ENCODE measurements at places on chromosomes 16 and 17. TPM values are rescaled to one million over a fixed set of nuclear protein-coding genes. Genes with fewer than 3 reads are reported as not detected.
A peak's percentile ranks its signal among the peaks of the same experiment; 100 is the strongest.

- H3K36me3 ChIP-seq: peaks cover 44% of the 10 kb centered on the region
- peak within 1 kb of the TSS; percentile 99 for H3K27ac ChIP-seq
- DNase-seq: peak; percentile 85
- H3K4me3 ChIP-seq: peak within 1 kb of the TSS; percentile 90
- H3K27me3 ChIP-seq: no peaks in the 10 kb centered on the region
Observed at GRCh38 chr16:1771188-1771863, at the start of gene NME3. Gene NME3 (minus strand): TSS chr16:1771543. CDS start chr16:1771534, 9 bp downstream.

DNA sequence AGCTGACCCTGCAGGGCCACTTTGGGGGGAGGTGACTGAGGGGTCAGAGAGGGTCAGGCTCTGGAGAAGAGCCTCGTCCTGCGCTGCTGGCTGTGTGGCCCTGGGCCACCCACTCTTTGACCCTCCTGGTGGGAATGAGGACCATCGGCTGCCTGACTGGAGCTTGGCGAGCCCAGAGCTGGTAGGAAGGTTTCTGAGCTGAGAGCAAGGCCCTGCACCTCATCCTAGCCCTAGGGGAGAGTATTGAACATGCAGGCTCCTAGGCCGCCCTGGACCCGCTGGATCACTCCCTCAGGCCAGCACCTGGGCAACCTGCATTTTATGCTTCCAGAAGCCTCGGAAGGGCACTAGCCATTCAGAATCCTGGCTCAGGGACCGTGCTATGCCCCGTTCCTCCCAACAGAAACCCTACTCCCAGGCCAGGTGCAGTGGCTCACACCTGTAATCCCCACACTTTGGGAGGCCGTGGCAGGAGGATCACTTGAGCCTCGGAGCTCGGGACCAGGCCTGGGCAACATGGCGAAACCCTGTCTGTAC is 14.5 kb downstream of the MAP2K3 start:
- H3K4me1 ChIP-seq: peaks cover 27% of the 10 kb centered on the region
- DNase-seq: no peak
- H3K27ac ChIP-seq: no peak overlapping the region
- peaks cover 43% of the 10 kb centered on the region for H3K36me3 ChIP-seq
- H3K27me3 ChIP-seq: no peaks in the 10 kb centered on the region
- no peak overlapping the region for H3K4me3 ChIP-seq

DNA sequence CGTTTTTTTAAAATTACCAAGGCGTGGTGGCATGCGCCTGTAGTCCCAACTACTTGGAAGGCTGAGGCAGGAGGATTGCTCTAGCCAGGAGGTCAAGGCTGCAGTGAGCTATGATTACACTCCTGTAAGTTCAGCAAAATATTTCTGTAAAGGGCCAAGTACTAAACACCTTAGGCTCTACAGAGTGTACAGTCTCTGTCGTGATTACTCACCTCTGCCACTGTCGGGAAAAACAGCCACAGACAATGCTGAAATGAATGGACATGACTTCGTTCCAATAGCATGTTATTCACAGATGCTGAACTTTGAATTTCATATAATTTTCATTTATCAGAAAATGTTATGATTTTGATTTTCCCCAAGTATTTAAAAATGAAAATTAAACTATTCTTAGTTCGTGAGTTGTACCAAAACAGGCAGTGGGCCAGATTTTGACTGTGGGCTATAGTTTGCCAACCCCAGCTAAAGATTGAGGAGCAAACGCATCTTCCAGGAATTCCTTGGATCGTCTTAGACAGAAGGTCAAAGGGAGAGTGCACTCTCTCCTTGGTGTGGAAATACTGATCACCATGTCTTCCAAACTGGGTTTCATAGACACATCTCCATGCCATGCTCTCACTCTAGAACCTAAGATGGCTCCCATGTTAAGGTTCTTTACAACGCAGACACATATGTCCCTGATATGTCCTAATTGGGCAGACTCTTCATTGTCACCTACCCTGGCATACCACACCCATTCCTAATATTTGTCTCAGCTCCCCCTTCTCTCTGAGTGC is 89.5 kb downstream of the MARF1 start:
- no peak overlapping the region for H3K27ac ChIP-seq
- no peaks in the 10 kb centered on the region for H3K36me3 ChIP-seq
- no peak overlapping the region for H3K4me3 ChIP-seq
- no peaks in the 10 kb centered on the region for H3K27me3 ChIP-seq
- H3K4me1 ChIP-seq: no peaks in the 10 kb centered on the region

GRCh38 chr16:64470916-64471315 is 650.9 kb downstream of the CDH11 start:
- no peak overlapping the region for H3K27ac ChIP-seq
- no peaks in the 10 kb centered on the region for H3K36me3 ChIP-seq
- H3K27me3 ChIP-seq: no peaks in the 10 kb centered on the region
- no peak overlapping the region for H3K4me3 ChIP-seq
- no peak for DNase-seq

DNA sequence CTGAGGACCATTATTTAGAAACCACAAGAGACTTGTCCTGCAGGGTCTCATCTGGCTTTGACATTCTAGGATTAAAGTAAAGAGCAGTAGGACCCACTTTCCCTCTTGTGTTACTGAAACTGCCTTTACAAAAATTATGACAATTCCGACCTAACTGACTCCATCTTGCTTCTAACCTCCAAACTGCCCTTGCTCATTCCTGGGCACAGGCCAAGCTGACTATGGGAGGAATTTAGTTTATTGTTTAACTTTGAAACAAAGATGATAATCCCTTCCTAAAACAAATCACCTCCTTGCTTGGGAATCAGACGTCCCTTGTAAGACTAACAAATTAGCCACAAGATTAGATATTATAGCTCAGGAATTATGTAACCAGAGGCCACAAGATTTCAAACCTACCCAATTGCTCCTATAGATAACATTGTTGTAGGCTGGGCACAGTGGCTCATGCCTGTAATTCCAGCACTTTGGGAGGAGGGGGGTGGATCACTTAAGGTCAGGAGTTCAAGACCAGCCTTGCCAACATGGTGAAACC is 87.0 kb upstream of the FBXO47 start:
- no peak overlapping the region for H3K4me3 ChIP-seq
- DNase-seq: no peak
- no peaks in the 10 kb centered on the region for H3K4me1 ChIP-seq
- H3K27me3 ChIP-seq: no peaks in the 10 kb centered on the region

DNA sequence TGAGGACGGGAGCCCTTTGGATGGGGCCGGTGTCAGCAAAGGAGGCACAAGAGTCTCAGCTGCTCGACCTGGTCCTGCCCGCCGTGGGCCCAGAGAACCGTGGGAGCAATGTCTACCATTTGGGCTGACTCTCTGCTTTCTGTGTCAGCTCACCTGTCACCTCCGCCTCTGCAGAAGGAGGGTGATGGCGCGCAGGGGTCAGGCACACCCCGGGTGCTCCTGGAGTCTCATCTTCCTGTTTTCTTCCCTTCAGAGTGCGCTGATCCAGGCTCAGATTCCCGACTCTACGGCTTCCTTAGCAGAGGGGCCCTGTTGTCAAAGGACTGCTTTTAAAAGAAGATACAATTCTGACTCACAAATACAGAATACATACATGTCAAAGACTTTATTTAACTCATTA is 167.1 kb downstream of the BANP start:
- H3K27ac ChIP-seq: no peak overlapping the region
- no peaks in the 10 kb centered on the region for H3K36me3 ChIP-seq
- no peak overlapping the region for H3K4me3 ChIP-seq
- no peaks in the 10 kb centered on the region for H3K27me3 ChIP-seq

GRCh38 chr16:1543085-1543896 is 9.8 kb downstream of the TMEM204 start:
- H3K4me3 ChIP-seq: peak overlapping the region; percentile 4
- peaks cover 69% of the 10 kb centered on the region for H3K36me3 ChIP-seq
- H3K27ac ChIP-seq: peak overlapping the region; percentile 95
- peak; percentile 81 for DNase-seq
- H3K27me3 ChIP-seq: no peaks in the 10 kb centered on the region

DNA sequence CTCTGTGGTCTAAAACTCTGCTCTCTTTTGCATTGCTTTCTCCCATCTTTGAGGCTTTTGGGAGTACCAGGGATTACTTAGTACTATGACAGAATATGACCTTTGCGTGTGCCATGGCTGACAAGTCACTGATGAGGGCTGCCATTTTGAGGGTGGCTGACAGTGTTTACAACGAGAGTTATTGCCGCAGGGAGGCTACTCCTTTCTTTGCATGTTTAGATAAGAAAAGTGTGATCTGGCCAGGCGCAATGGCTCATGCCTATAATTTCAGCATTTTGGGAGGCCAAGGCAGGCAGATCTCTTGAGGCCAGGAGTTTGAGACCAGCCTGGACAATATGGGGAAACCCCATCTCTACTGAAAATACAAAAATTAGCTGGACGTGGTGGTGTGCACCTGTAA is 77.5 kb downstream of the GSG1L start:
- DNase-seq: no peak
- no peaks in the 10 kb centered on the region for H3K36me3 ChIP-seq
- no peak overlapping the region for H3K4me3 ChIP-seq
- no peaks in the 10 kb centered on the region for H3K27me3 ChIP-seq

Gene NHLRC4
- total RNA-seq: 0.30 TPM

GRCh38 chr16:28014851-28015250 is 48.7 kb downstream of the GSG1L start:
- H3K4me3 ChIP-seq: no peak overlapping the region
- peaks cover 9% of the 10 kb centered on the region for H3K27me3 ChIP-seq
- DNase-seq: no peak
- H3K4me1 ChIP-seq: no peaks in the 10 kb centered on the region

DNA sequence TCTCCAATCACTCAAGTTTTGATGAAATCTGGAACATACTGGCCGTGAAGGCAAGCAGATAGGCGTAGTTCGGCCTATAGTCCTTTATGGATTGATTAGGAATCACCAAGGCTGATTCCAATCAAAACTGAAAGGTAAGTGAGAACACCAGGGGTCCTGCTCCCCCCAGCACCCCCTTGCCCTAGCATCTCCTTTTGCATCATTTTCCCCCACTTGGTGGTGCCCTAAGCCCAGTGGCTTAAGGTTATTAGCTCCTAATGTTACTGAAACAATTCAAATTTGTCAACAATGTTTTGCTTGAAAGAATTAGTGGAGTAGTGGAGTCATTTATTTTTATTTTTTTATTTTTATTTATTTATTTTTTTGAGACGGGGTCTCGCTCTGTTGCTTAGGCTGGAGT is 4.9 kb downstream of the SLFN14 start:
- H3K4me1 ChIP-seq: no peaks in the 10 kb centered on the region
- H3K4me3 ChIP-seq: no peak overlapping the region
- H3K27ac ChIP-seq: no peak overlapping the region
- peaks cover 41% of the 10 kb centered on the region for H3K27me3 ChIP-seq
- H3K36me3 ChIP-seq: no peaks in the 10 kb centered on the region
- DNase-seq: no peak

Gene IL17C
- not detected for total RNA-seq

DNA sequence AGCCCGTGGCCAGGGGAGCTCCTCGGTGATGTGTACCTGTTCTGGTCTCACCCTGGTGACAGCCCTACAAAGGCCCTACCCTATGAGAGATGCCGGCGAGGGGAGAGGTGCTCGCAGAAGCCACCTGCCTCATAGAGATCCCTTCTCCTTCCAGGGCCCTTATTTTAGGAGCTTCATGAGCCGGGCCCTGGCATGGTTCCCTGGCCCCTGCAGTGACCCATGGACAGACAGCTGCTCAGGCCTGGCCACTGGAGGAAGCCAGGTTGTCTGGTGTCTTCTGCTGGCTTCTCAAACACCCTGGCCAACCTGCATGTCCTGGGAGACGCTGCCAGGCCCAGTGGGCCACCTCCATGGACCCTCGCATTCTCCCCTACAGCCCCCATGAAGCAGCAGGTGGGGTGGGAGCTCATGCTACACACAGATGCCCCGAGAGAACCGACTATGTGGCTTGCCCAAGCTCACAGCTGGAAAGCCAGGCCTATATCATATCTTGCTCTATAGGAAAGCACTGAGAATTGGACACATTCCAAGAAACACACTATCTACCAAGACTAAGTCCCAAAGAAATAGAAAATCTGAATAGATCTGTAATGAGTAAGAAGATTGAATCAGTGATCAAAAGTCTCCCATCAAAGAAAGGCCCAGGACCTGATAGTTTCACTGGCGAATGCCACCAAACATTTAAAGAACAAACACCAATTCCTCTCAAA is 7.2 kb upstream of the AATK start:
- no peaks in the 10 kb centered on the region for H3K27me3 ChIP-seq
- H3K27ac ChIP-seq: no peak overlapping the region
- no peak for DNase-seq
- H3K4me3 ChIP-seq: no peak overlapping the region
- no peaks in the 10 kb centered on the region for H3K36me3 ChIP-seq
- H3K4me1 ChIP-seq: no peaks in the 10 kb centered on the region

Gene OR1F1
- total RNA-seq: not detected

Gene TNFSF13
- 7.9 TPM for total RNA-seq

- H3K4me3 ChIP-seq: no peak overlapping the region
- no peak for DNase-seq
- H3K36me3 ChIP-seq: no peaks in the 10 kb centered on the region
- H3K27me3 ChIP-seq: no peaks in the 10 kb centered on the region
Observed at GRCh38 chr17:9225305-9226101, 204.2 kb downstream of the NTN1 start.

GRCh38 chr17:81931557-81932332 is 4.2 kb upstream of the MAFG start:
- H3K4me1 ChIP-seq: peaks cover 16% of the 10 kb centered on the region
- H3K36me3 ChIP-seq: no peaks in the 10 kb centered on the region
- H3K4me3 ChIP-seq: no peak overlapping the region
- peaks cover 7% of the 10 kb centered on the region for H3K27me3 ChIP-seq

- H3K36me3 ChIP-seq: no peaks in the 10 kb centered on the region
- no peaks in the 10 kb centered on the region for H3K27me3 ChIP-seq
- H3K27ac ChIP-seq: no peak overlapping the region
Observed at GRCh38 chr17:55708175-55708974, 14.3 kb downstream of the TMEM100 start.

- no peaks in the 10 kb centered on the region for H3K27me3 ChIP-seq
- peak; percentile 75 for DNase-seq
- H3K27ac ChIP-seq: peak within 1 kb of the TSS; percentile 99
- peaks cover 46% of the 10 kb centered on the region for H3K4me1 ChIP-seq
- peak within 1 kb of the TSS; percentile 74 for H3K4me3 ChIP-seq
Observed at GRCh38 chr16:68264128-68265077, at the start of gene SLC7A6. Gene SLC7A6 (plus strand): TSS chr16:68264526. CDS start chr16:68274727, 10,201 bp downstream.

Gene SAMD14
- 1.5 TPM for total RNA-seq

Gene OMG
- not detected for total RNA-seq

DNA sequence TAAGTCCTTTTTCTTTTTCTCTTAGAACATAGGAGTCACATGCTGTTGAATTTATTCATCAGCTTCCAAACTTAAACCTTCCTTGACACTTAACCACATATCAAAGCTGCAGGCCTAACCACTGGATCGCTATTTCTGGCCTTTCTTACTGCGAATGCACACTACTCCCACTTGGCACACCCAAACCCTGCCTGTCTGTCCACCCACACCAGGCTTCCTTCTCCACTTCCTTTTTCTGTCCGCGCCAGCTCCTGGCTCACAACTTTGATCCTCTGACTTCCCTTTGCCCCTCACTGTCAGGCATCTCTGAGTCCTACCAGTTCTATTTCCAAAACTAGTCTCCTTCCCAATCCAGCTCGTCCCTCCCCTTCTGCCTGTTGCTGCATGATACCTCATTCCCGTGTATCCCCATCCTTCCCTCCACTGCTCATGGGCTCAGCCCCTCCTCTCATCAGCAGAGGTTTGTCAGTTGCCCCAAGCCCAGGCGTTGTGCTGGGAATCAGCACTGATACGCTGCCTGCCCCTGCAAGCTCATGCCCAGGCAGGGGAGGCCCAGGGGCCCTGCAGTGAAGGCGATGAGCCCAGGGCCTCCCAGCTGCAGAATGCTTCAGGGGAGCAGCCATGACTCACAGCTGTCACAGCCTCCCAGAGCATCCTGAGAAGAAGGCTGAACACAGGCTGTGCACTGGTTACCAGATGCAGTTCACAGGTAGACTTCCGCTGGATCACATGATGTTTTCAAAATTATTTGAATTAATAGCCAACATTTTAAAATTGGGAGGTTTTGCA is 179.8 kb downstream of the KATNIP start:
- no peak overlapping the region for H3K4me3 ChIP-seq
- H3K27ac ChIP-seq: no peak overlapping the region
- no peak for DNase-seq

Gene CDK3
- 1.6 TPM for total RNA-seq

All from heart right ventricle (tissue), 16 donors.